ENCODE measurements at places on chromosomes 4 and X.
A peak's percentile ranks its signal among the peaks of the same experiment; 100 is the strongest.

GRCh38 chr4:75895744-75896314, 6.4 kb downstream of the PPEF2 start:
- DNase-seq, result peak; percentile 38

- no peak for DNase-seq
Observed at GRCh38 chr4:87353592-87353991, 30.9 kb upstream of the HSD17B13 start.

- no peak for DNase-seq
Observed at GRCh38 chrX:31563792-31564191, 492.0 kb upstream of the FTHL17 start.

GRCh38 chr4:74357965-74358364, 7.0 kb upstream of the EREG start:
- no peak for DNase-seq

DNA sequence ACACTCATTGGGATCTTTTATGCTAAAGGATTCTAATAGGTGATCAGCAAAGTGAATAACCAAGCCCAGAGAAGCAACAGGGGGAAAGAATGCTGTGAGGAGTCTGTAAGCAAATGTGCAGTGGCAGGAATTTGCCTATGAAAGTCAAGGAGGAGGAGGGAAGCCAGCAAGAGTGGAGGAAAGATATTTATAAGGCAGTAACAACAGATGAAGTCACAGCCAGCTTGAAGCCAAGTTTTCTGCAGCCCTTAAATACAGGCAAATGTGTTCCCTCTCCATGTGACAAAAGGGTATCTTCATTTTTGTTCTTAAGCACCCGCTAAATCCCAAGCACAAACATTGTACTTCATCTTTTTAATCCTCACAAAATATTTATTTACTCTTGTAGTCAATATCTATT, 275.0 kb upstream of the CLNK start:
- DNase-seq, result no peak

DNA sequence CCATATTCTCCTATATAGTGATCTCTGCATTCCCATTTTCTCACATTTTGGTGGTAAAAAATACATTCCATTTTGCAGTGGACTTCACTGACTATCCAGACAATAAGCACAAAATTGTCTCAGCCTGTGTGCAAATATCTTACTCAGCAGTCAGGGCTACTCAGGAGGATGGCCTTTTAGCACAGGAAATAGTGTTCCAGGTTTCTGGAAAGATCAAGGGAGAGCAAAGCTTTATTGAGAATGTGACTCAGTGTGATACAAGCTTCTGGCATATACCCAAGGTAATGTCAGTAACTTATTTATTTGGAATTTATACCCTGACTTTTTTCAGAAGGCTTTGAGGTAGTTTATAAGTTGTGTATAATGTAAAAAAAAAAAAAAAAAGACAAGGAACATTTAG, 233.4 kb downstream of the TEX13A start:
- peak; percentile 5 for DNase-seq

- DNase-seq, result no peak
Observed at GRCh38 chr4:55440786-55441185, 45.0 kb downstream of the TMEM165 start.

GRCh38 chr4:165718660-165719059, 154.4 kb upstream of the TLL1 start:
- DNase-seq, result no peak

GRCh38 chr4:80077639-80078038, 4.6 kb upstream of the ANTXR2 start:
- DNase-seq, result no peak

GRCh38 chrX:19677121-19677520, 161.8 kb upstream of the MAP3K15 start:
- DNase-seq, result no peak

- no peak for DNase-seq
Observed at GRCh38 chrX:140273921-140274320, 230.9 kb downstream of the SOX3 start.

DNA sequence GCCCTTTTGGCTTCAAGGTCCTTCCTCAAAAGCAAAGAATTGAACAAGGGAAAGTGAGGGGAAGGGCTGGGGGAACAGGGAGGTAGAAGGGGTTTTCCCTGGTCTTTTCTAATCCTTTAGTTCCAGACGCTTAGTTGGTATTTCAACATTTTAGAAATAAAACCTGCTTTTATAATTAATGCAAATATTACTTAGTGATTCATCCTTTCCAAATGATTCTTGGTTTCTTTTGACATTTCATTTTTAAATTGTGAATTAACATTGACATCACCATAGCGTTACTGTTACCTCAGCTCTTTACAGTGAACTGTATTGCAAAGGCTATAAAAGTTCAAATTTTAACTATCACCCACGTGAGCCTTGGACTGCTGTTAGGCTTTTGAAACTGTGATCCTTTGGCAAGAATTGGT, 20.9 kb downstream of the NFKB1 start:
- DNase-seq, result no peak

- DNase-seq, result no peak
Observed at GRCh38 chr4:140684314-140684713, 71.9 kb downstream of the TBC1D9 start.

- DNase-seq, result no peak
Observed at GRCh38 chr4:114056599-114056998, 77.2 kb upstream of the ARSJ start.

GRCh38 chr4:76494243-76494642, 59.2 kb downstream of the SHROOM3 start:
- DNase-seq, result no peak

DNA sequence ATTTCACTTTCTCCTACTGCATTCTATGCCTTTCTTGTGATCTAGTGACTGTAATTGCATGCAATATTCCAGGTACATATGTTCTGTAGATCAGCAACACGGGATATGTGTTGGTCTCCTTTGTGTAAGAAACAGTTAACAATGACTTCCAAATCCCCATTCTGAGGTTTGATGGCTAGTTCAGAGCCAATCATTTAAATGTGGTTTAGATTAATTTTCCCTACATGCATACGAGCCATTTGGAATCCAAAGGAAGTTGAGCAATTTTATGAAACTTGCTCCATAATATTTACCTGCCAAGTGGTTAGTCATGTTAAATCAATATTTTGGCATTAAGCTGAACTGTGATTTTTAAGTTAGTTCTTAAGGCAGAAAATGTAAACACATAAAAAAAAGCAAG, 172.8 kb upstream of the DCAF12L2 start:
- no peak for DNase-seq

DNA sequence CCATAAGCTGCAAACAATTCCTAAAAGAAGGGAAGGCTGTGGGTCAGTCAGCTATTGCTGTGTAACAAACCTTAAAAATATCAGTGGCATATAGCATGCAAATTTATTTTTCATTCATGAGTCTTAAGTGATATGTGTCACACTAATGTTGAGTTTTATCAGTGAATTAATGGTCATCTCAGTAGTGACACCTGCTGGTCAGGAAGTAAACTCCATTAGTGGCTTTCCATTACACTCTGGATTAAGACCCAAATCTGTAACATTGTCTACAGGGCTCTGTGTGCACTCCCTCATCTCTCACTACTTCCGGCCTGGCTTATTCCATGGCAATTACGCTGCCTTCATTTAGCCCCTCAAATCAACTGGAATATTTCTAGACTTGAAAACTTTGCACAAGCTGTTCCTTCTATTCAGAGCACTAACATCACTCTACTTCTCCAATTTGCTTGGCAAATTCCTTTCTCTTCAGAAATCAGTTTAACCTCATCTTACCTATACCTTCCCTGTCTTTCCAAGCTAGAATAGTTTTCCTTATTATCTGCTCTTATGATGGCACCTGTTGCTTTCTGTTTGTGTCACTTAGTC, 217.3 kb upstream of the TAPT1 start:
- DNase-seq, result peak; percentile 15

DNA sequence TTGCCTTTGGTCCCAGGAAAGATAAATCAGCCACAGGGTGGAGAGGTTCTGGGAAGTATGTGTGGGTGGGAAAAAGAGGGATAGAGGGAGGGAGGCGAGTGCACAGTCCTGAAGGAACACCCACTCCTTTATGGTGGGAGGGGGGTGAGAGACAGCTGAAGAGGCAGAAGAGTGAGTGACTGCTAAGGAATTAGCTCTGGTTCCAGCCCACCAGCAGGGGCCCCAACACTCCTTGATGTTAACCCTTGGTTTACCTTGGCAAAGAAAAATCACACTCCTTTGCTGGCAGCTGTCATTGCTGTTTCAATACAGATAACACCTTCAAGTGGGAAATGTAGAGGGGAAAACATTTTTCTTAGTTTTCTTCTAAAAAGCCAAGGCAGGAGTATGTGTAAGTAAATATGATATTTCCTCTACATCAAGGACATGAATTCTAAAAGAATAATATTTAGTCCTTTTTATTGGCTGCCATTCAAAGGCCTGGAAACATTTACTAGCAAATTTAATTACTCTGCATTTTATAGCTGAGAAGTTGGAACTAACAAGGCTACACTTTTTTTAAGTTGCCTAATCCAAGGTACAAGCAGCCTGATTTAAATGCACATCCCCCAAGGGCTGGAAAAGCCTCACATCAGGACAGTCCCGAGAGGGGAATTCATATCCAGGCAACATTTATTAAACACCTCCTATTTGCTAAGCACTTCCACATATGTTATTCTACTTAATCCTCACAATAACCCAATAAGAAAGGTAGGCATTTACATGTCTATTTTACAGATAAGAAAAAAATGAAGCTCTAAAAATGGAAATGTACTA, 81.7 kb downstream of the HS6ST2 start:
- peak; percentile 5 for DNase-seq

- DNase-seq, result no peak
Observed at GRCh38 chr4:134888156-134888555, 686.6 kb upstream of the PABPC4L start.
